Adipose tissue (tissue), 3 donors: ENCODE measurements at places on chromosomes 3 and 15. TPM values are rescaled to one million over a fixed set of nuclear protein-coding genes. Genes with fewer than 3 reads are reported as not detected.

Gene THRB
- polyA plus RNA-seq: 3.4 TPM

Gene CADM2
- polyA plus RNA-seq: 0.22 TPM

Gene RNF7
- polyA plus RNA-seq: 150 TPM

Gene GPR15
- polyA plus RNA-seq: 0.30 TPM

Gene ASB14
- polyA plus RNA-seq: not detected
